Epithelial cell of prostate (primary cell): ENCODE measurements at places on chromosomes 2 and 18.

- no peak for DNase-seq
These were observed 20.2 kb downstream of the FAM124B start for GRCh38 chr2:224381521-224382279.

- DNase-seq, result no peak
These were observed 83.5 kb downstream of the SKA1 start for GRCh38 chr18:50458366-50458765.

DNA sequence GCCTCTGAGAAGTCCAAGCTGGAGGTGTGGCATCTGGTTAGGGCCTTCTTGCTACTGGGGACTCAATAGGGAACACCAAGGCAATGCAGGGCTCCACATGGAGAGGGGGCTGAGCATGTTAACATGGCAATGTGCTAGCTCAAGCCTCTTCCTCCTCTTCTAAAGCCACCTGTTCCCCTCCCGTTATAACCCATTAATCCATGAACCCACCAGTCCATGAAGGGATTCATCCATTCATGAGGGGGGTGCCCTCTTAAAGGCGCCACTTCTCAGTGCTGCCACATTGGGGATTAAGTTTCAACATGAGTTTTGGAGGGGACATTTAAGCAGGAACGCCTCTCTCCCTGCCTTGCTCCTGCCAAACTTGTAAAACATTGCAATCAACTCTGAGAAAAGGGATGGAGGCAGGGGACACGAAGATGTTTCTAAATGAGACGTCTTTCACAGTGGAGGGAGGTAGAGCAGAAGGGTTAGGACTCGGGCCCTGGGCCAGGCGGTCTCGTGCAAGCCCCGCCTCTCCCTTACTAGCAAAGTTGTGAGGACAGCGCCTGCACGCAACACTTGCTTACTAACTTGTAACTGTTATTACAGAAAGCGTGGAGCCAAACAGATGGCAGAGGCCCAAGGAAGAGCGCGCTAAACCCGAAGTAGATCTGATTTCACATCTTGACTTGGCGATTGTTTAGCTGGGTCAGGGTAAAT is 118.2 kb upstream of the ZNF516 start:
- DNase-seq, result no peak

- DNase-seq, result no peak
These were observed 797 bp downstream of the KLHL14 start for GRCh38 chr18:32771871-32772580.

DNA sequence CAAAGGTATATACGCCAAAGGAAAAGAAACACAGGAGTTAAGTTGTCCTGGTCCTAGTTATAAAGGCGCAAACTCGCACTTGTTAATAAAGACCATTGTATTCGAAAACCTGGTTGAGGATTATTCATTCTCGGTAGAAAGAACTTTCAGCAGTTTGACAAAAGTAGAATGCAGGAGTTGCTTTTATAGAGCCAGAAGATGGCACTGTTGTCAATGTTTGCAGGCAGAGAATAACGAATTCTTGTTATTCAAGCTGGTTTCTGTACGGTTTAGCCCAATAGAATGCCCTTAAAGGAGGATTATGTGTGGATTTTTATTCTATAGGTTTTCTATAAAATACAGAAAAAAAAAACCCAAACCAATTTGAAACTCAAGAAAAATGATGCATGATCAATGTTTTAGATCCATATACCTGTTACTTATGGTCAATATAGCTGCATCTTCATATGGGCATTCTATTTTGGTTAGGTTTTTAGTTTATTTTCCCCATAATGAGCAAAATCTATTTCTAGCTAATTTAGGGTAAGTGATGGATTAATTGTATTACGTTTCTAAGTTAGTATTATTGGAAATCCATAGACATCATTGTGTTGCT is 510.3 kb downstream of the PLCL1 start:
- DNase-seq, result no peak

DNA sequence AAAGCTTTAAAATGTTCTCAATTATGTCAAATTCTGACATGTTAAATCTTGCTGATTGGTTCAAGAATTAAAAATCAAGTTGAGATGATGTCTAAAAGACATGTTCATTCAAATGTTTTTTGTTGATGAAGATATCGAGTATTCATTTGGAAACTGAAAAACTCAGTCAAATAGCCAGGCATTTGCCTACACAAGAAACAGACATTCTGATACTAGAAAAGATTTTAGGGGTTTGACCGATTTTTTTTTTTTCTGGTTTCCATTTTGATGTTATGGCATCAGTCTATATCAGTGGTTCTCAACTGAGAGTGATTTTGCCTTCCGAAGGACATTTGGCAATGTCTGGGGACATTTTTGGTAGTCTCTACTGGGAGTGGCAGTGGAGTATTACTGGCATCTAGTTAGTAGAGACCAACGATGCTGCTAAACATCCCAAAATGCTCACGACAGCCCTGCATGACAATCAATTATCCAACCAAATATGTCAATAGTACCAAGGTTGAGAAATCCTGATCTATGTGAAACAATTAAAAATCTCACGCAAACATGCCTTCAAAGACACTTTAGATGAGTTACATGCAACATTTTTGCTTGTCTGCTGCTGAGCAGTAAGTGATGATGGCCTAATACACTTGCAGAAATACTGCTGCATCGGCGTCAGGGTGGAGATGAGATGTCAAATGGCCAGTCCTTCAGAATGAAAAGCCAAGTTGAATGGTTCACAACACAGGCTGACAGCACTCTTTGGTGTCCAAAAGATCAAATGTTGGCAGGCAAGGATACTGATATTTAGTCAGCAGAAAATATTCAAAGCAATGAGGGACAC is 12.5 kb downstream of the RASGRP3 start:
- no peak for DNase-seq

- no peak for DNase-seq
These were observed 67.7 kb downstream of the ZNF521 start for GRCh38 chr18:25284281-25284680.

DNA sequence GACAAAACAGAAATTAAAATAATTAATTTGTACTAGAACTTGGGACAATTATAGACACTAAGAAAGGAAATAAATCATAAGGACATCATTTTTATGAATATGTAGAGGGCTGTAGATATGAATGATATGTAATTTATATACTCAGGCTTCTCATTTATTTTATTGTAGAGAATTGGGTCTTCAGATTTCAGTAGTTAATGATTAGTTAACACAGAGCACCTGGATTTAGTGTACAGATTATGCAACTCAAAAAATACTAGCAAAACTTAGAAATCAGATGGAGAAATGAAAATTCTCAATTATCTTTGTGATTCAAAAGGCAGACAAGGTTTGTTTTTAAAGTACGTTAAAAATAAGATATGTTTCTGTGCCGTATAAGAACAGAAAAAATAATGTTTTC is 1311.7 kb upstream of the SLC39A10 start:
- DNase-seq, result no peak

- no peak for DNase-seq
These were observed 9.9 kb downstream of the PAX8 start for GRCh38 chr2:113268621-113269360.

- no peak for DNase-seq
These were observed 39.0 kb upstream of the TCF4 start for GRCh38 chr18:55627007-55627406.

DNA sequence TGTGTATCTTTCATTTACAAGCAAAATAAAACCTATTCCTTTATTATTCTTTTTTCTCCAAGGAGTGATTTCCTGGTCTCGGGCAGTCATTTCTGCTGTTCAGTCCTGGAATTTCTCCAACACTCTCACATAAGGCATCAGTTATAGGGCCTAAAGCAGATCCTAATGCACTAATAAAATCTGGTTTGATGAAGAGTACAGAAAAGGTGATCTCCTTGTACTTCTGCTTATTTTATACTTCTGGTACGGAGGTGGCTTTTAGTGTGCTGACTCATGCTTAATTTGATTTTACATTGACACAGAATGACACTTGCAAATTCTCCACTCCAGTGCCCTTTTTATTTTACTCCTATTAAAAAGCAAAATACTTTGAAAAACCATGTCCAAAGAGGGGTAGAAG is 157.4 kb downstream of the DOK6 start:
- no peak for DNase-seq

- DNase-seq, result no peak
These were observed 332.5 kb upstream of the TNP1 start for GRCh38 chr2:217192366-217192765.

- no peak for DNase-seq
These were observed 84.2 kb downstream of the LRRFIP1 start for GRCh38 chr2:237711458-237712150.

DNA sequence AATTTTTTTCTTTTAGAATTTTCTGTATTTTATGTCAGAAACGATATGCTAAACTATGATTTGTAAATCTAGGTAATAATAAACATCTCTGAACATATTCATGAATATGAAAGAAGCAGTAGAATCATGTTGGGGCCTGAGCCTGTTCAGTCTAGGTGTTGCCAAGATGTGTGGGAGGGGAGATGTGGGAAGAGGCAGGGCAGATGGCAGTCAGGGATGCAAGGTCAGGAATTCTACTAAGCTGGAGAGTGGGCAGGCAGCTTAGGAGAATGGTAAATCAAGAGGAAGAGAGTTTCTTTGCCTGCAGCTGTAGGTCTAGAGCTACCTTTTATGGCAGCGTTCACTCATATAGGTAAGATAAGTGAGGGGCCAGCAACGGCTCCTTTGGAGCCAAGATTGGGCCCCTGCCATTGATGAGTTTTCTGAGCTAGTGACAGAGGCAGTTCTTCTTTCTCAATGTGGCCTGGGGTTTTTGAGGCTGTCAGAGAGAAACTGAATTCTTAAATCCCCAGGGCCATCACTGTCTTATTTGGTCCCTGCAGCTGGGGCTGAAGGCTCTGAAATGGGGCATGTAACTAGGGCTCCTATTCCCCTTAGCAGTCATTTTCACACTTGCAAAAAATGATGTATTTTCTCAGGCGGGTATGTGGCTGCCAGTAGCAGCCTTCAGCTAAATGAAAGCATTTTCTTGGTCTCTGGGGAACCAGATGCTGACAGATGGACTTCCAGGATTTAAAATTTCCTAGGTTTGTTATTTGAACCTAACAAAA is 232.8 kb downstream of the PIK3C3 start:
- no peak for DNase-seq

DNA sequence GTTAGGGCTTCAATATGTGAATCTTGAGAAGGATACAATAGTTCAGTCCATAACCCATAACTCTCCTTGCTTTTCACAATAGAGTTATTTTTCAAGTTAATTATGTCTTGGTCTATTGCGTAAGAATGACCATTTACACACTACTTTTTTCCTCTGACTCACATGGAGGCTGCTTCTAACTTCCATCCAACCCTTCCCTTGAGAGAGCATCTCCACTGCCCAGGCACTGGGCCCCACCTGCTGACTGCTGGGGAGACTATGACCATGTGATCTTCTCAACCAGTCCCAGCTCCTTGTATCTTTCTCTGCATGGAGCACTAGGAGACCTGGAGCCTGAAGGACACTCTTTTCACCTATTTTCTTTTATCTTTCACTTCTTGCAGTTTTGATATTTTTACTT is 251.5 kb downstream of the GPD2 start:
- DNase-seq, result no peak

- DNase-seq, result no peak
These were observed 139.7 kb downstream of the B3GNT2 start for GRCh38 chr2:62335612-62336011.

- DNase-seq, result no peak
These were observed 203.3 kb downstream of the PTGR3 start for GRCh38 chr18:75005626-75006025.

GRCh38 chr2:164523009-164523408 is 98.3 kb downstream of the GRB14 start:
- no peak for DNase-seq

- no peak for DNase-seq
These were observed 14.0 kb upstream of the HRH4 start for GRCh38 chr18:24446453-24446852.

DNA sequence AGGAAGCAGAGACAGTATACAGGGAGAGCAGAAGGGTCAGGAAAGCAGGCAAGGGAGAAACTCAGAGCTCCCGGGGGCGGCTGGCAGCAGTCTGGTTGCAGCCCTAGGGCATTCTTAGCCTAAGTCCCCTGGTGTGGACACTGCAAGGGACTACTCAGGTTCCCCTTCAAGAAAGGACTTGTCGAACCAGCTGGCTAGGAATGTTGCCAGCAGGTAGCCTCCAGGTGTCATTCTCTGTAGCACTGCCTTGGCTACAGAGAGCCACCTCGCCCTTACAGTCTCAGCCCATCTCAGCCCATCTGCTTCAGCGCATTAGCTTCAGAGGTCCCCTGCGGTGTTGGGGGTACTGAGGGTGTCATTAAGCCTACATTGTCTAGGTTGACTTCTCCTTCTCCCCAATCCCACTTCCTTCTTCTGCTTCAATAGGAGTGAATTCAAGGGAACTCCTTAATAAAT is 11.3 kb upstream of the TMSB10 start:
- no peak for DNase-seq

- DNase-seq, result no peak
These were observed 55.3 kb downstream of the VWA3B start for GRCh38 chr2:98142106-98142791.

- DNase-seq, result no peak
These were observed 308.4 kb downstream of the CYRIA start for GRCh38 chr2:16357188-16357587.

GRCh38 chr2:133333181-133333580 is 235.1 kb downstream of the NCKAP5 start:
- DNase-seq, result no peak
